ENCODE measurements at places on chromosomes 7 and 10. TPM values are rescaled to one million over a fixed set of nuclear protein-coding genes. Genes with fewer than 3 reads are reported as not detected.

Gene C10orf143
- total RNA-seq, result not detected

Gene TMEM225B
- total RNA-seq, result 1.1 TPM

Gene TCAF1
- 41.4 TPM for total RNA-seq

Gene ZNRF2
- total RNA-seq, result 20.3 TPM

Gene PMPCB
- total RNA-seq, result 66.1 TPM

Gene PPP1R17
- total RNA-seq, result not detected

Gene NUTM2B
- total RNA-seq, result 0.03 TPM

Gene NAT16
- not detected for total RNA-seq

Gene AKR1C8
- total RNA-seq, result not detected

Gene CRHR2
- total RNA-seq, result not detected

Gene NODAL
- not detected for total RNA-seq

Gene SOSTDC1
- 0.25 TPM for total RNA-seq

Gene ANKRD16
- 3.5 TPM for total RNA-seq

Gene VPS37D
- total RNA-seq, result 1.8 TPM

Gene GIMAP6
- not detected for total RNA-seq

Gene JAKMIP3
- total RNA-seq, result 0.16 TPM

Gene GATA3
- not detected for total RNA-seq

Gene FBXL13
- total RNA-seq, result 0.18 TPM

Gene LRRN3
- not detected for total RNA-seq

Gene RPP30
- total RNA-seq, result 79.0 TPM

Gene NPSR1
- not detected for total RNA-seq

Gene PRLHR
- total RNA-seq, result not detected

Measured in SJSA1 (cell line).